ENCODE measurements at places on chromosomes 16 and 17. TPM values are rescaled to one million over a fixed set of nuclear protein-coding genes. Genes with fewer than 3 reads are reported as not detected.

- peaks cover 29% of the 10 kb centered on the region for H3K36me3 ChIP-seq
- H3K4me1 ChIP-seq: peaks cover 47% of the 10 kb centered on the region
Observed at GRCh38 chr17:28744104-28744971, 527 bp downstream of the TRAF4 start.

GRCh38 chr17:77754956-77755355 is 203.5 kb upstream of the TNRC6C start:
- no peaks in the 10 kb centered on the region for H3K36me3 ChIP-seq
- H3K4me3 ChIP-seq: no peak overlapping the region
- no peak overlapping the region for H3K27ac ChIP-seq
- no peak for DNase-seq
- H3K27me3 ChIP-seq: peaks cover 5% of the 10 kb centered on the region

DNA sequence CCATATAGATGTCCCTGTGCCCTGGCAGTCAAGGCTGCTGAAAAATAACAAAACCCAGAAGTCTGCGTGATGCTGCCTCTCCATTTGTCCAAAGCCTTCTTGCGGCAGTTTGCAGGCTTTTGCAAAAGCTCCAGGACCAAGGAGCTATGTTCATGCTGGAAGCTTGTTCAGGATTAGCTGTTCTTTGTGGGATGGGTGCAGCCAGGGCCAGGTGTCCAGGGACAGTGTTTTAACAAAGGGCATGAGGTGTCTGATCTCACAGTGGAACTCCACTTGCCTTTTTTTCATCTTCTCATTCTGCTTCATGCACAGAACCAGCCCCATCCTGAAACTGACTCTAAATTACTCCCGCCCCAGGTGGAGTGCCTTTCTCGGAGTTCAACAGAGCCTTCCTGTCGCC is 31.7 kb upstream of the STH start:
- no peak for DNase-seq
- H3K4me1 ChIP-seq: no peaks in the 10 kb centered on the region
- no peak overlapping the region for H3K4me3 ChIP-seq
- no peak overlapping the region for H3K27ac ChIP-seq

KCNG4 gene
- total RNA-seq: not detected

CACNG4 gene
- total RNA-seq: not detected

ADAM11 gene
- 0.39 TPM for total RNA-seq

LRRC46 gene
- total RNA-seq: 0.82 TPM
